ENCODE measurements at places on chromosomes 4 and X. TPM values are rescaled to one million over a fixed set of nuclear protein-coding genes. Genes with fewer than 3 reads are reported as not detected.

- DNase-seq = no peak
Observed at GRCh38 chr4:1245481-1246051, 3.4 kb downstream of the CTBP1 start.

DNA sequence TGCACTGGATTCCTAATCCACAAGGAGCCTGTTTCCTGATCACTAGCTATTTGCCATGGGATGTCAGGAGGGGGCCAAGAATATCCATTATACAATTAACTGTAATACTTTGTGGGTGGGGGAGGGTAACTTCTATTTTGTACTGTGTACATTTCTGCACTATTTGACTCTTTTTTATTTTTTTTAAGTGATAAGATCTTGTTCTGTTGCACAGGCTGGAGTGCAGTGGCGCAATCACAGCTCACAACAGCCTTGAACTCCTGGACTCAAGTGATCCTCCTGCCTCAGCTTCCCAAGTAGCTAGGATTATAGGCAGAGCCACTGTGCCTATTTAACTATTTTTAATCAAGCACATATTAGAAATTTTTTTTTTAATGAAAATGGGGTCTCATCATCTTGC, 134.1 kb downstream of the ELOVL6 start:
- DNase-seq = no peak

DNA sequence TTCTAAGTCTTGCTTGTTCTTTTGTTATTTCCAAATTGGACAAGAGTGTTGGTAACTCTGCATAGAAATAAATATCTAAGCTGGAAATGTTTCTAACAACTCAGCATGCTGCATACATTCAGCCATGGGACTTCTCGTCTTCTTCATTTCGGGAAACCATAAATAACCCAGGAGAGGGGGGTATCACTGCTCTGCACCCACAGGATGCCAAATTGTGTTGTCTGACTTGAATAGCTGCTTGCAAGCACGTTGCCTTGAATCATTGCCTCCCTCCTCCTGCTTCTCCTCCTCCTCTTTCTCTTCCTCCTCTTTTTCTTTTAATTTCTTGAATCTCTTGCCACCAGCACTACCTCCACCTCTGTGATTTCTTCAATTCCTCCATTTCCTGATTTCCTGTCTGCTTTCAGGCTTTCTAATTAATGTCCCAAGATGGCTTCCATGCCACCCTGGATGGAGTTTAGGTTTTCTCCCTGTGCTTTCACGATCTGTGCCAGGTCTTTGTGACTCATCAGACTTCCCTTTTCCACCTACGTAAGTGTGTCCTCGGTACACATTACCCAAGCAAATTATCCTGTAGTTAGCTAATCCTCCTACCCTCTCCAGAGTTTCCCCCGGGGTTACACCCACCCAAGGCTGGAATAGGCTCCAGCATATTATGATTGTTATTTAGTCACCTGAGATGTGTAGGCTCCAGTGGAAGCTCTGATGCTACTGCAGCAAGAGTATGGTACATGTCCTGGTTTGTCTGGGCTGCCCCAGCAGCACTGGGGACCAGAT, 122.6 kb upstream of the VCX3B start:
- no peak for DNase-seq

DNA sequence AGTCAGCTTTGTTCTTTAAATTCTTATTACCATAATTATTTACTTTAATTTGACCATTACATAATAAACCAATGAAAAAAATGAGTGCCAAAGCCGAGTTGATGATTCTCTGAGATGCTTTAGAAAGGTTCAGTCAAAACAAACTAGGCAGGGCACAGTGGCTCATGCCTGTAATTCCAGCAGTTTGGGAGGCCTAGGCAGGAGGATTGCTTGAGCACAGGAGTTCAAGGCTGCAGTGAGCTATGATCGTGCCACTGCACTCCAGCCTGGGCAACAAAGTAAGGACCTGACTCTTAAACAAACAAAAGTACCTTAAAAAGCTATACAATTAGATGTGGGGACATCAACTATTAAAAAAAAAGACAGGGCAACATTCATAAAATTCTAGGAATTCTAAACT, 75.0 kb downstream of the AFAP1 start:
- no peak for DNase-seq

DNA sequence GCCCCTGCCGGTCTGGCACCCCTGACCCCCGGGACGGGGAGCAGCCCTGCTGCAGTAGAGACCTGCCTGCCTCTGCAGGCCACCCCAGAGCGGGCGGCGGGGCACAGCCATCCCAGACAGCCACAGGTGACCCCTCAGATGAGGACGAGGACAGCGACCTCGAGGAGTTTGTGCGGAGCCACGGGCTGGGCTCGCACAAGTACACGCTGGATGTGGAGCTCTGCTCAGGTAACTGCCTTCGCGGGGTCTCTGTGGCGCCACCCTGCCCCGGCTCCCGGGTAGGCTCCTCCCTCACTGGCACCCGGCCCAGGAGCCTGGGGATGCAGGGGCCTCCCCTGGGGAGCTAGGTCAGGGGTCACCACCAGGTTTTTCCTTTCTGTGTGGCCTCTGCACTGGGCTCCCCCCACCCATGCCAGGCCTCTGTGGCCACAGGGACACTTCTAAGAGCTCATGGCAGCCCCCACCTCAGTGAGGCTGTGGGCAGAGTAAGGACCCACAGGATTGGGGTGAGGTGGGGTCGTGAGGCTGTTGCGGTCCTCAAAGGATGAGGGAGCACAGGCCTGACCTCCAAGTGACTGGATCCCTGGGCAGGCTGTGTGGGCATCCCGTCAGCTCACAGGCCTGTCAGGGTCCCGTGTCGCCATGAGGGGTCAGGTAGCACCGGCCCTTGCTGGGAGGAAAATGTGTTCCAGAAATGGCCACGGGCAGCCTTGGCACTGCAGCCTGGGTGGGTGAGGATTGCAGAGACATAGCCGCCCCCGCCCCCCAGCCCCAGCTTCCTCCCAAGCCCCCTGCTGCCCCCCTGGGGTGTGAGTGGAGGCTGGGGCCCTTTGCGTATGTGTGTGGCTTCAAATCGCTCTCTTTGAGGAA, 6.4 kb downstream of the UVSSA start:
- DNase-seq = no peak

DNA sequence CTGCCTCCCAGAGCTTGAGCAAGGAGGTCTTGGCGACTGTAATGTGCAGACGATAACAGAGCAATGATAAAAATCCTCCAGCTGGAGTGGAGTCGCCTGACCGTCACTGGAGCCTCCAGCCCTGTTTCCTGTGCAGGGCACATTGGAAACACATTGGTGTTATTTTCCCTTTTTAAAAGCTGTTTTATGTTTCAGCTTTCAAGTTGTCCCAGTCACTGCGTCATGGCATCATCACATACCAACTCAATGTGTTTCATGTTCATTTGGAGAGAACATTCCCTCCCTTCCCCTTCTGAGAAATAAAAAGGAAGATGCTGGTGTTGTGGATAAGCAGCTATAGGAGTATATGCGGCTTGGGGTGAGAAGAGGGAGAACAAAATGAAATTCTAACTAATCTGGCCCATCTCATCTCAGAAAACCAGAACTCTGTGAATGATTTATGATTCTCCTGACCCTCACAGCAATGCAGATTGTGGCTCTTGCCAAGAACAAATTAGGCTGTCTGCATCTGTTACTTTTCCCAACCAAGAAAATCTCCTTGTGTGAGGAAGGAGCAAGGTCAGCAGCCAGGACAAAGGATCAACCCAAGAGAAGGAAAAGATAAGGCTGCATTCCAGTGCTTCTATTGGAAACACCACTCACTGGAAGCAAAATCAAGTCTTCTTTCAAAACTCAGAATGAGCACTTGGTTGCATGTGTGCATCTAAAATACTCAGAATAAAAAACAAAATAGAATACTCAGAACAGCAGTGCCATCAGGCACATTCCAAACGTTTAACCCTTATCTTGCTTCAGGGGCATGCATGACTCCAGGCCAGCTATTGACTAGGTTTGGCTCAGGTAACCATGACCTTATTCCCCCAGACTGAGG, 134.4 kb downstream of the RASL11B start:
- DNase-seq = no peak

The PAGE2 gene
- polyA plus RNA-seq = not detected

The IKBKG gene
- 46.7 TPM for polyA plus RNA-seq

- no peak for DNase-seq
Observed at GRCh38 chr4:123615901-123616300, 219.3 kb downstream of the SPRY1 start.

DNA sequence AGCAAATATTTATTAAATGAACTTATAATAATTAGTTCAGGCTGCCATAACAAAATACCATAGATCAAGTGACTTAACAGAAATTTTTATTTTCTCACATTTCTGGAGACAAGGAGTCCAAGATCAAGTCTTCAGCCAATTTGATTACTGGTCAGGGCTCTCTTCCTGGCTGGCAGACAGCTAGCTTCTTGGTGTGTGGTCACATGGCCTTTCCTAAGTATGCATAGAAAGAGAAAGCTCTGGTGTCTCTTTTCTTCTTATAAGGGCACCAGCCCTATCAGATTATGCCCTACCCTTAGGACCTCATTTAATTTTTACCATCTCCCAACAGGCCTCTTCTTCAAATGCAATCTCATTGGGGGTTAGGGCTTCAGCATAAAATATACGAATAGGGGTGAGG, 438.5 kb upstream of the INTU start:
- no peak for DNase-seq

The SMR3B gene
- not detected for polyA plus RNA-seq

The MAGEA6 gene
- polyA plus RNA-seq = not detected
